ENCODE measurements at places on chromosomes 6 and 20. TPM values are rescaled to one million over a fixed set of nuclear protein-coding genes. Genes with fewer than 3 reads are reported as not detected.
A peak's percentile ranks its signal among the peaks of the same experiment; 100 is the strongest.

DNA sequence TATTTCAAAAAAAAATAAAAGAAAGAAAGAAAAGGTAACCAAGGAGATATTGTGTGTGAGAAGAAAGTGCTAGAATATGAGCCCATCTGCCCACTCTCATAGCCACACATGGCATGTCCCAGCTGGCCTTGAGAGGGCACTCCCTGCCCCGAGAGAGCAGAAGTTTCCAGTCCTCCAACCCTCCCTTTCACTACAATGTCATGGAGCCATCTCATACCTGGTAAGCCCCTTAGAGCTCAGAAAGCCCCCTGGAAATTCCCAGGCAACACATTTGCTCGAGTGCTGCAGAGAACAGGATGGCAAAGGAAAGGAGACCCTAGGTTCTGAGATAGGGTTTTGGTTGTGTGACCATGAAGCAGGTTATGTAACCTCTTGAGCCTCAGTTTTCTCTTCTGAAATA is 75.8 kb upstream of the RIN2 start:
- no peak for DNase-seq
- H3K4me3 ChIP-seq = no peak overlapping the region
- H3K36me3 ChIP-seq = no peaks in the 10 kb centered on the region
- no peaks in the 10 kb centered on the region for H3K4me1 ChIP-seq

DNA sequence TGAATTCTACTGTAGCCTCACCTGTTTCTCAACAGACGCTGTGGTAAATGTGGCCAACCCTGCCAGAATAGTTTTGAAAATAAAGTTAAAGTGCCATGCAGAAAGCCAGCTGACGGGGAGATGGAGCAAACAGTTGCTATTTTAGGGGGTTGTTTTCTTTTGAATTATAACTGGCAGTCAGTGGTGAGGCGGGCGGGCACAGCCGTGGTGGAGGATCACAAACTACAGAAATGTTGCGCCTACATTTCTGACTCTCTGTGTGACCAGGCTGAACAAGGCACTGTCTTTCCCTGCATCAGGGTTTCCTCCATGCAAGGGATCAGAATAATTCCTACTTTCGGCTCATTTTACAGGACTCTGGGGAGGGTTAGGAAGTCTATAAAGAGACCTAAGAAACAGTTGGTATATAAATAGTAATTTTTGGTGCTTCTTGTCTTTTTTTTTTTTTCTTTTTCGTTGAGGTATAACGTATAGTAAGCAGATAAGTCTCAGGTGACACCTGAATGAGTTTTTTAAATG is 17.2 kb downstream of the CHMP4B start:
- H3K36me3 ChIP-seq = peaks cover 8% of the 10 kb centered on the region
- H3K27ac ChIP-seq = peak overlapping the region; percentile 89
- no peaks in the 10 kb centered on the region for H3K27me3 ChIP-seq
- H3K4me3 ChIP-seq = no peak overlapping the region

OR2B6 gene
- total RNA-seq = 0.19 TPM

MEI4 gene
- 0.05 TPM for total RNA-seq

GRCh38 chr6:34583861-34584604 is 27.9 kb upstream of the SPDEF start:
- H3K27me3 ChIP-seq = no peaks in the 10 kb centered on the region
- H3K36me3 ChIP-seq = peaks cover 19% of the 10 kb centered on the region
- no peak overlapping the region for H3K27ac ChIP-seq
- H3K4me1 ChIP-seq = no peaks in the 10 kb centered on the region
- no peak overlapping the region for H3K4me3 ChIP-seq
- no peak for DNase-seq

DNA sequence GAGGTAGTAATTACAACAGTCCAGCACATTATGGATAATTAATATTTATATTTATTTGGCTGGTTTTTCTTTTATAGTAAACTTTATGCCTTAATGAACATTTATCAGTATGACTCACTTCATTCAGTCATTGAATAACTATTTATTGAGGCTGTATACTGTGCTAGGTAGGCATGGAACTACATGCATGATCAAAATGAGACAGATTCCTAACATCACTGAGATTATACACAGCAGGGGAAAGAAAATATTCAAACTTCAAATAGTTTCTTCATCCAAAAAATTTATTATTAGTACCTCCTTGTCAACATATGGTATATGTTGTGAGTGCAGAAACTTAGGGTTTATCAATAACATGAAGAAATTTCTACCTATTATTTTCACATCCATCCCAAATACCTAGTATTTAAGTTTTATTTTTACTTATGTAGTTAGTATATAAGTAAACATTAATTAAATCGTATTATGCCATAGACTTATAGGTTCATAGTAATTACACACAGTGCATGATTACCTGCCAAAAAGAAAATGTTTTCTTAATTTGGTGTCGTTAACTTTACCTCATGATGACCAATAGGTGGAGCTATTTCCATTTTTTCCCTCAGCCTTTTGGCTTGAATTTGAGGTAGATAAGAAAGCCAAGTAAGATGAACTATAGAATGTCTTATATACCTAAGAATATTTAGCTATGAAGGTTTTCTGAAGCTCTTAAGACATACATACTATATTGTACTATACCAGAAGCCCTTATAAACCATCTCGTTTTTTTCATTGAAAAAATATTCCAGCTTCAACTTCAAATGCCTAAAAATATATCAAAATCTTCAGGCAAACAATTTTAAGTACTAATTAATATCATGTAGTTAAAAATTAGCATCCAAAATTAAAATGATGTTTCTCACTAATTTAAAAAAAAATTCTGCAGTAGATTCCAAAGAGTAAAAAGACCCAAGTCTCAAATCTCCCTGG is 12.5 kb upstream of the TMEM30A start:
- no peaks in the 10 kb centered on the region for H3K4me1 ChIP-seq
- no peaks in the 10 kb centered on the region for H3K27me3 ChIP-seq
- H3K36me3 ChIP-seq = no peaks in the 10 kb centered on the region
- H3K4me3 ChIP-seq = no peak overlapping the region
- peak; percentile 81 for DNase-seq
- H3K27ac ChIP-seq = no peak overlapping the region

DNA sequence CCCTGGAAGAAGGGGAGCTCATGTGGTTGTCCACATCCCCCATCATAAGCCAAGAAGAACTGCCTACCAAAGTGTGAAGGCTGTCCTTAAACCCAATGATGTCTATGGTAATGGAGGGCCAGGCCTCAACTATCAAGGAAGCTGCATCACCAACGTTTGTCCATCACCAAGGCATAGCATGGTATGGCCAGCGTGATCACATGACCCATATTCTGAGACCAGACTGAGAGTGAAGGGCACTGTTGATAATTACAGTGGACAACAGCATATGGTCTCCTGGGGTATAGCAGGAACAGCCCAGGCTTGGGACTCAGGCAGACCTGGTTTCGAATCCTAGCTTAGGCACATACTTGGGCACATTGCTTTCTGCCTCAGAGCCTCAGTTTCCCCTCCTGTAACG is 218.2 kb upstream of the RREB1 start:
- H3K36me3 ChIP-seq = no peaks in the 10 kb centered on the region
- peaks cover 42% of the 10 kb centered on the region for H3K4me1 ChIP-seq
- no peak for DNase-seq
- H3K4me3 ChIP-seq = no peak overlapping the region

DNA sequence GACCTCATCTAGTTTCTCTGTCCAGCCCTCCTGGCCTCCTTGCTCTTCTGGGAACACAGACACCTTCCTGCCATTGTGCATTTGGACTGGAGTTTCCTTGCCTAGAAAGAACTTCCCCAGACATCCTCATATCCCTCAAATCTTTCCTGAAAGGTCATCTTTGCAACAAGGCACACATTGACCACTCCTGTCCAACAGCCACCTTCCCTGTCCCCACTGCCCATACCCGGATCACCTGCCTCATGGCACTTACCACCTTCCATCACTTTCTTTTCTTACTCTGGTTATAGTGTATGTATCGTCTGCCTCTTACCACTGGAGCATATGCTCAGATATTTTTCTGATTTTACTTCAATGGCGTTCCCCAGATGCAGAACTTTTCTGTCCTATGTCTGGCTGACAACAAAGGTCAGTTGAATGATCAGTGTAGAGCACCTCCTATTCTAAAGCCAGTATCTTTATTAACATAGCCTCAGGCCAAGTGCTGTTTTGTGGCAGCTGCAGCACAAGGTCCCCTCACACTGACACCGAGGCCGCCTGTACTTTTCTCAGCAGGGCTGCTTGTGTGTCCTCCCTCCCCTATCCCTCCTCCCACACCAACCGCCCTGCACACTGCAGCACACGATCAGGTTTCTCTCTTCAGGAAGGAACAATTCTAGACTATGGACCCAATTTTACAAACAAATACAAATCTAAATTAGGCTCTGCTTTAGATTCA is 4.1 kb downstream of the HLA-C start:
- H3K4me3 ChIP-seq = no peak overlapping the region
- H3K27ac ChIP-seq = no peak overlapping the region
- no peak for DNase-seq
- H3K27me3 ChIP-seq = no peaks in the 10 kb centered on the region

- H3K4me3 ChIP-seq = no peak overlapping the region
- no peaks in the 10 kb centered on the region for H3K36me3 ChIP-seq
- no peaks in the 10 kb centered on the region for H3K27me3 ChIP-seq
- no peak overlapping the region for H3K27ac ChIP-seq
- no peak for DNase-seq
These were observed 13.1 kb downstream of the TPD52L1 start for GRCh38 chr6:125166711-125167110.

- no peak overlapping the region for H3K4me3 ChIP-seq
- peaks cover 31% of the 10 kb centered on the region for H3K27me3 ChIP-seq
- DNase-seq = no peak
- peaks cover 15% of the 10 kb centered on the region for H3K4me1 ChIP-seq
- no peak overlapping the region for H3K27ac ChIP-seq
- H3K36me3 ChIP-seq = peaks cover 21% of the 10 kb centered on the region
These were observed 6.5 kb downstream of the HELZ2 start for GRCh38 chr20:63567386-63568169.

DNA sequence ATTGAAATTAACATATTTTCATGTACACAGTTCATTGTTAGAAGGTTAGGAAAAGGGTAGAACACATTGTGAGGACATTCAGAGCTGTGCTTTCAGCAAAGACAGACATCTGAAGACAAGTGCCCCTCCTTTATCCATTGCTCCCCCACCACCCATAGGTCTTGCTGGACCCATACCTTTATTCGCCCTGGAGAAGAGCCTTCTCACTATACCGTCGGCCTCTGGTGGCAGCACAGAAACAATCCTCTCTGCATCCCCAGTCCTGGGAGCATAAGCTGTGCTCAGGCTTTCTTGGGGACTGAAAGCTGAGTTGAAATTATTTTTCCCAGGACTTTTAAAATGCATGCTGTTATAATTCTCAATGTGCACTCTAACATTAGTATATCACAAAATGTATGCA is 372.3 kb downstream of the EPHA7 start:
- H3K36me3 ChIP-seq = no peaks in the 10 kb centered on the region
- no peaks in the 10 kb centered on the region for H3K4me1 ChIP-seq
- H3K27ac ChIP-seq = no peak overlapping the region
- no peak for DNase-seq
- no peaks in the 10 kb centered on the region for H3K27me3 ChIP-seq

MUC22 gene
- 0.05 TPM for total RNA-seq

DNA sequence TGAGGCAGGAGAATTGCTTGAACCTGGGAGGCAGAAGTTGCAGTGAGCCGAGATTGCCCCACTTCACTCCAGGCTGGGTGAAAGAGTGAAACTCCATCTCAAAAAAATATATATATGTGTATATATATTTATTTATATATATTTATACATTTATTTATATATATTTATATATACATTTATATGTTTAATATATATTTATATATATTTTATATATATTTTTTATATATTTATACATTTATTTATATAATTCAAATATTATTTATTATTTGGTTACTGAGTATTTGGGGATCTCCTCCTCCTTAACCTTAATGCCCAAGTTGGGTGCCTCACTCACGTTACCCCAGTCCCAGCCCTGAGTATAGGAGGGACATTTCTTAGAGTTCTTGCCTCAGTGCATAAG is 2.7 kb downstream of the FAM50B start:
- H3K36me3 ChIP-seq = no peaks in the 10 kb centered on the region
- no peaks in the 10 kb centered on the region for H3K27me3 ChIP-seq
- no peak overlapping the region for H3K27ac ChIP-seq
- H3K4me1 ChIP-seq = no peaks in the 10 kb centered on the region

DNA sequence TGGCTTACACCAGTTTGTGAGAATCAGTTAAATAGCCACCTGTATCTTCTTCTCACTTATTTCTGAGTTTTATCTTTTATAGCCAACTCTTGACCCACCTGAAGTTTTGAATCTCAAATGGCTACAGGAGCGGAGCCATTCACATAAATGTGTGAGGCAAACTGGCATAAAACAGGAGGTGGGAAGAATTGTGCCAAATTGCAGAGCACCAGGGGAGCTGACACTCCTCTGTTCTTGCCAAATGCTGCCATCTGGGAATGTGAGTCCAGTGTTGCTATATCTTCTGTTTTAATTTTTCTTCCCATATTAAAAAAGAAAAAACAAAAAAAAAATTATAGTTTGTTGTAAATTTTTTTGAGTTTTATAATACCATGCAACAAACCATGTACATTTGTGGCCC is 17.0 kb upstream of the RNF146 start:
- no peaks in the 10 kb centered on the region for H3K27me3 ChIP-seq
- no peak overlapping the region for H3K27ac ChIP-seq
- no peaks in the 10 kb centered on the region for H3K36me3 ChIP-seq
- H3K4me1 ChIP-seq = no peaks in the 10 kb centered on the region
- DNase-seq = no peak

DNA sequence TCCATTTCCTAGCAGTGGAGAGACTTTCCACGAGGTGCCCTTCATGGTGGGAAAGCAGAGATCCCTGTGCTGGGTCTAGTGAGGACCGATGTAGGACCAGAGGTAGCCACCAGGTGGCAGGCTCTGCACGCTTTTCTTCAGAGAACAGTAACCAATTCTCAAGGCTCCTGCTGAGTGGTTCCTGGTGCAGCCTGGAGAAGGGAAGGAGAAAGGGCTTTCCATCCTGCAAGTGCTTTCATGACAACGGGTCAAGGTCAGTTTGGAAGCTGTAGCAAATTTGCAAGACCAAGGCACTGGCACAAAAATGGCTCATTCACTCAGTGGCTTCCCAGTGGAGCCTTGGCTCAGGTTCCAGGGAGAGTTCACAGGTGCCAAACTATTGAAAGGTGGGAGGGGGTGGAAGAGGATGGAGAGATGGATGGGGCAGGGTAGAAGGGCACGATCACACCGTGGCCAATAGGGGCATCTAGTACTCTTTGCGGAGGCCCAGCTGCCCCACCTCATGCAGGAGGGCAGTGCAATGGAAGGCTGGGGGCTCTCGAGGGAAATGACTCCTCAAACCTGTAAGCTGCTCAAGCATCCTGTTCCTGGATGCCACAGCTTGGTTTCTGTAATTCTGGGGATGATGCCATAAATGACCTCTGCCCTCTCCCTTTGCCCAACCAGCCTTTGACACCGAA is 25.5 kb upstream of the KCNK16 start:
- peaks cover 4% of the 10 kb centered on the region for H3K4me1 ChIP-seq
- H3K36me3 ChIP-seq = no peaks in the 10 kb centered on the region
- no peak overlapping the region for H3K27ac ChIP-seq
- H3K27me3 ChIP-seq = no peaks in the 10 kb centered on the region
- H3K4me3 ChIP-seq = no peak overlapping the region
- DNase-seq = peak; percentile 25

GRCh38 chr6:125014661-125014957 is 52.4 kb downstream of the RNF217 start:
- H3K36me3 ChIP-seq = no peaks in the 10 kb centered on the region
- H3K4me1 ChIP-seq = no peaks in the 10 kb centered on the region
- no peak for DNase-seq
- H3K4me3 ChIP-seq = no peak overlapping the region
- no peak overlapping the region for H3K27ac ChIP-seq

- H3K27me3 ChIP-seq = no peaks in the 10 kb centered on the region
- no peak overlapping the region for H3K27ac ChIP-seq
- DNase-seq = no peak
- H3K36me3 ChIP-seq = no peaks in the 10 kb centered on the region
- H3K4me1 ChIP-seq = no peaks in the 10 kb centered on the region
These were observed 43.4 kb downstream of the KCNQ2 start for GRCh38 chr20:63428906-63429575.

All from thymus (tissue), 14 donors.